Activated CD4-positive, alpha-beta T cell treated with anti-CD3 and anti-CD28 coated beads, Interleukin-2, amount 50 U/mL, for 16 hours (primary cell): ENCODE measurements at places on chromosomes 2 and 18.

- DNase-seq: no peak
Measured at GRCh38 chr18:25279961-25280360, 72.0 kb downstream of the ZNF521 start.

- DNase-seq: no peak
Measured at GRCh38 chr2:113361051-113361450, 76.4 kb upstream of the ZNG1B start.

DNA sequence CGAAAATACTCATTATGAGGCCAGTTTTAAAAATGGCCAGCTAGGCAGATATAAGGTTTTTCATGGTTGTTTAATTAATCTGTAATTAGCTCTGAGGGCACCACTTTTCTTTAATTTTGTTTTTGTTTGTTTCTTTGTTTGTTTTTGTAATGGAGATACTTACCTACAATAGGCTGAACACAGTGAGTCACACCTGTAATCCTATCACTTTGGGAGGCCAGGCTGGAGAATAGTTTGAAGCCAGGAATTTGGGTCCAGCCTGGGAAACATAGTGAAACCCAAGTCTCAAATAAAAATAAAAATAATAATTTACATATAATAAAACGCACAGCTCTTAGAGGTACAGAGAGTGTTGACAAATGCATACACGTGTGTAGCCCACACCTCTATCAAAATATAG, 56.8 kb upstream of the MSH2 start:
- DNase-seq: no peak

DNA sequence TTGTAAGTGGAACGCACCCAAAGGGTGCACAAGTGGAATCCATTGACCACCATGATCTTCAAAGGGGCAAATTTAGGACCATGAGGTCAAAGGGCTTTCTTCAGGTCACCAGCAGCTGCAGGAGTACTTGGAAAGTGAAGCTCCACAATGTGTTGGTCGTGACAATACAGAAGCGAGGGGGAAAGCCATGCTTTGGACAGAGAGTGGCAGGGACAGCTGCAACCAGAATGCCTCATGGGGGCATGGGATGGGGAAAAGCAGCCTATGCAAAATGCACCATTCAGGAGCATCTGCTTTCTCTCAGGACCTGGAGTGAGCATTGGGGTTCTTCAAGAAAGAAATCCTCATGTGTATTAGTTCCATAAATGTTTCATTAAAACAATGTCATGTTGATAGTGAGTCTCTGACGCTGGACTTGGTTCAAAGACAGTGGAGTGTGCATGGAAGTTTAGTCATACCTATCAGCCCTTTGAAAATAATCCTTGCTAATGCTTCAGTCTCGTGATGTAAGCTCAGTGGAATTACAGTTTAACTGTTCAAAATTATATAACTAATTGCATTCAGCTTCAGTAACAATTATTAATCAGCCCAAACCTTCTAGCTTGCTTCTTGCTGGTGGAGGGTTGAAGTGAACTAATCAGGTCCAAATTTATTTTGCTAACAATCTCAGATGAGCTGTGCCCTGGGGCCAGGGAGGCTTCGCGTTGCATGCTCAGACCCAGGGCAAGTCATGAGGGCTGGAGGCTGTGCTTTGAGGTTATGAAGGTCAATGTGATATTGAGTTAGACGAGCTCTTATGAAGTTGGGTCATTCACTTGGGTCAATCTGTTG, 41.6 kb downstream of the ACKR3 start:
- DNase-seq: no peak

GRCh38 chr2:134319596-134320254, 65.9 kb downstream of the MGAT5 start:
- peak; percentile 17 for DNase-seq

GRCh38 chr2:230691005-230691647, 21.5 kb upstream of the CAB39 start:
- no peak for DNase-seq

DNA sequence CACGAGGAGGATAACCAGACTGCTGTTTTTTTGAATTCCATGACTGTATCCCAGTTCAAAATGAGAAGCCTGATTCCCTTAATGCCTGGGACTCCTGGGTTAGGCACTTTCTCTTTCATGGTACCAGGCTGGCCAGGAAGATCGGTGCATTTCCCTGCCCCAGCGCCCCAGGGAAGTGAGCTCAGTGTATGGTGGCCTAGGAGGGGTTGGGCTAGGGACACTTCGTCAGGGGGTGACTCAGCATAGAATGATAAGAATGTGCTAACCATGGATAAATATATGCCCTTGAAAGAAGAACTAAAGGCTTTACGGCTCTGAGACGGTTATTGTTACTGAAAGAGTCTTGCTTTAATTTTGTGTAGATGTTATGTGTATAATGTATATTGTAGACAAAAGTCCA, 27.5 kb upstream of the FAM237A start:
- no peak for DNase-seq

DNA sequence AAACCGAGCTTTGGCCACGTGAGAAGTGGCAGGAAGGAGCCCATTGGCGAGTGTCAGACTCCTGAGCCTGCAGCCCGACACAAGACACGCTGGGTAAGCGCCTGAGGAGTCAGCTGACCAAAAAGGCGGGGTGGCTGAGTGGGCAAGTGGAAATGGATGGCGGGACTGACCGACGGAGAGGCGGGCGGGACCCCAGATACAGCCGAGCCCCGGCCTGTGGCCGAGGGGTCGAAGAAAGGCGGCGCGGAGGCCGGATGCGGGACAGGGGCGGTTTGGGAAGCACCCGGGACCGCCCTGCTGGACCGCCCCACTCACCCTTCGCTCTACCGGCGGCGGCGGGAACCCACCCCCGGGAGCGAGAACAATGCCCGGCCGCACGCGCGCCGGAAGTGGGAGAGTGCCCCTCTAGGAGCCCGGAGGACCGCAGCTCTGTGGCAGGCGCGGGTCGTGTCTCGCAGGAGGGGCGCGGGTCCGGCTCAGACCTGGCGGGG, 22.8 kb downstream of the ZSCAN30 start:
- DNase-seq: no peak

GRCh38 chr2:128783193-128783671, 464.6 kb upstream of the HS6ST1 start:
- DNase-seq: no peak
